Type B pancreatic cell (in vitro differentiated cells): ENCODE measurements at places on chromosomes 11 and 22.

DNA sequence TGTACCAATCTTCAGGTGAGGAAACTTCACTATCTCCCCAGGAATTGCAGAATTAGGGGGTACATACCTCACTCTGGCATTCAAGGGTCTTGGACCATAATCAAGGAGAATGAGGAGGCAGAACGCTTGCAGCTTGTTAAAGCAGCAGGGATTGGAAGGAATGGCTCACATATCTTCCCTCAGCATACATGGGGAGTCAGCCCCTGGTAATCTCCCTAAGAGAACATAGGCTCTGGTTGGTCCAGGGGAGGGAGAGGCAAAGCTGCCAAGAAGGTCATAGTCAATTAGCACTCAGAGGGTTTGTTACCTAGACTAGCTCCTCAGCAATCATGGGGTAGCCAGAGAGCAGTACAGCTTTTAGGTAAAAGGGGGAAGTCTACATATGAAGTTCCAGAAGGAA lies 256.8 kb downstream of the INSC start:
- H3K4me3 ChIP-seq: no peak overlapping the region
- H3K27ac ChIP-seq: peak overlapping the region; percentile 40
- no peak for DNase-seq
- H3K36me3 ChIP-seq: no peaks in the 10 kb centered on the region
- peaks cover 11% of the 10 kb centered on the region for H3K27me3 ChIP-seq

DNA sequence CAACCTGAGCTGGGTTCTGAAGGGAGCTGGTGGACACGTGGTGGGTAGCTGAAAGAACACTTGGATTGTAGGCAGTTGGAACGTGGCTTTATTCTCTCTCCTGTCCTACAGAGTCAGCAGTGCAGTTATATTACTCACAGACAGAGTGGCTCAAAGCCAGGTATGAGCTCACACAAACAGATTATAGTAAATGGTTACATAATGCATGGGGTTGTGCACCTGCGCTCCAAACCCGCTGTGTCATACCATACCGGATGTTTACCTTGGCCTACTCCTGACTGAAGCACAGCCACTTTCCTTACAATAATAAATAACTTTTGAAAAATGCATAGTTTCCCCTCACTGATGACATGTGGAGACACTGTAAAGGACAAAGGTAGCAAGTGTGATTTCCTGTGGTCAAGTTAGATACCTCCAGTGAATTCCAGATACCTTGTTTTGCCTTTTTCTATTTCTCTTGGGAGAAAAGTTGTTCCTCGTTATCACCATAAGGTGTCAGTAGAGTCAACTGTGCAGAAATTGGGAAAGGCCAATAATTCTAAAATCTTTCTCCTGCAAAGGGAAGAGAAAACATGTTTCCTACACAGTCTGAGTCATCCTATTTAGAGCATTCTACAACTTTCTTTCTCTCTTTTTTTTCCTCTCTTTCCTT lies 13.5 kb downstream of the MS4A6A start:
- no peak overlapping the region for H3K27ac ChIP-seq
- DNase-seq: no peak
- H3K4me3 ChIP-seq: no peak overlapping the region
- H3K4me1 ChIP-seq: no peaks in the 10 kb centered on the region
- no peaks in the 10 kb centered on the region for H3K27me3 ChIP-seq

GRCh38 chr11:118491041-118491440 lies 36.2 kb upstream of the TTC36 start:
- no peaks in the 10 kb centered on the region for H3K27me3 ChIP-seq
- no peak overlapping the region for H3K27ac ChIP-seq
- no peak overlapping the region for H3K4me3 ChIP-seq
- H3K4me1 ChIP-seq: no peaks in the 10 kb centered on the region
- DNase-seq: no peak

DNA sequence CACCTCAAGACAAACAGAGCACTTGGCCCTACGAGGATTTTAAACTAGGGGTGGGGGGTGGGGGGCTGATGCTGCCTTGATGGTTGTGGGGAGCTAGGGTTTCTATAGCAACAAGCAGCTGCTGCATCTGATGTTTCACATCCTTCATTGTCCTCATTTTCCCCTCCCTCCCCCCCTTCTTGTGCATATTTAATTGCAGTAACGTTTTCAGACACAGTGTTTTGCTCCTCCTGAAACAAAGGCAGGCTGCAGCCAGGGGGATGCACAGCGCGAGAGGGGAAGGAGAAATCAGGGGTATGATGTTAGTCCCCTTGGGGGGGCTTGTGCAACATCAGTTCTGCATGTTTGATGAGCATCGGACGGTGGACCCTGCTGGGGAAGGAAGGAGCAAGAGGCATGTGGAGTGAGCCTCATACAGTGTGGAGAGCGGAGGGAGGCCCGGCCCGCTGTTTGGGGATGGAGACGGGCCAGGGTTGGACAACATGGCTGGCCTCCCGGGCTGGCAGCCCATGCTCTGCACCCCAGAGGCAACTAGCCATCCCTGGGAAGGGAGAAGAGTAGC lies 208.3 kb downstream of the CEP164 start:
- no peak overlapping the region for H3K4me3 ChIP-seq
- H3K36me3 ChIP-seq: no peaks in the 10 kb centered on the region
- H3K4me1 ChIP-seq: peaks cover 13% of the 10 kb centered on the region

- H3K27me3 ChIP-seq: no peaks in the 10 kb centered on the region
- no peak for DNase-seq
- H3K27ac ChIP-seq: no peak overlapping the region
- peaks cover 40% of the 10 kb centered on the region for H3K36me3 ChIP-seq
Observed at GRCh38 chr11:77789731-77790476, 30.6 kb downstream of the RSF1 start.

GRCh38 chr22:42725606-42726355 lies 5.1 kb upstream of the A4GALT start:
- H3K27ac ChIP-seq: peak overlapping the region; percentile 87
- DNase-seq: no peak
- H3K4me3 ChIP-seq: no peak overlapping the region

- no peak overlapping the region for H3K27ac ChIP-seq
- H3K36me3 ChIP-seq: no peaks in the 10 kb centered on the region
- H3K4me1 ChIP-seq: peaks cover 9% of the 10 kb centered on the region
- H3K27me3 ChIP-seq: peaks cover 18% of the 10 kb centered on the region
- DNase-seq: no peak
Observed at GRCh38 chr11:6654281-6655019, 1.2 kb downstream of the DCHS1 start.

- H3K27ac ChIP-seq: no peak overlapping the region
- H3K36me3 ChIP-seq: no peaks in the 10 kb centered on the region
- no peak overlapping the region for H3K4me3 ChIP-seq
Observed at GRCh38 chr11:76592961-76593360, 77.6 kb downstream of the LRRC32 start.

GRCh38 chr11:120089036-120090001 lies 48.6 kb downstream of the TRIM29 start:
- peaks cover 5% of the 10 kb centered on the region for H3K36me3 ChIP-seq
- no peak for DNase-seq
- no peak overlapping the region for H3K27ac ChIP-seq
- H3K4me1 ChIP-seq: no peaks in the 10 kb centered on the region
- peaks cover 2% of the 10 kb centered on the region for H3K27me3 ChIP-seq

DNA sequence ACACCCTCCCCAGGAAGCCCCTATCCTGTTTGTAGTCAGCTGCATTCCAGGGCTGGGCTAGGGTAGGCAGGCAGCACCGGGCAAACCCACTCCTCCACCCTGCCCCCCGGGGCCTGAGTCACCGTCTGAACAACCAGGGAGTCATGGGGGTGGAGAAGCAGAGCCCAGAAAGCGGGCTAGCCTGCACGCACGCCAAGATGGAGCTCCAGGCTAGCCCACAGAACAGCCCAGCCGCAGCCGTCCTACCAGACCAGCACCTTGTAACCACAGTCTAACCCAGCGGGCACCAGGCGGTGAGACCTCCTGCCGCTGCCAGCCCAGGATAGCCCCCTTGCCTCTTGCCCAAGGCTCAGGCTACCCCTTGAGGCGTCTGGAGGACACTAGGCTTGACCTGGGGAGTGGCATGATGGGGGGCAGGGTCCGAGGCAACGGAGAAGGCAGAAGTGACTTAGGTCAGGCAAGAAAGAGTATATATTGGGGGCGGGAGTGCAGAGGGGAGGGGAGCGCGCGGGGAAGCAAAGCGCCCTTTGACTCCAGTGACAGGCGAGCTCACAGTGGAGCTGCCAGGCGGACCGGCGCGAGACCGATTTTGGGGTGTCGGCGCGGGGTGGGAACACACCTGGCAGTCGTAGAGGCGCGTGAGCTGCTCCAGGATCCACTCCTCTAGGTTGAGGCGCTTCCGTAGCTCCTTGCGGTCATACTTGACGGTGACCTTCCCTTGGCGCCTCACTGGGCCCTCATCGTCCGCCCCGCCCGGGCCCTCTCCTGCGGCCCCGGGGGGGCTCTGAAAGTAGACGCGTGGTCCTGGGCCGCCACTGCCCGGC lies 734 bp downstream of the PPP1R14B start:
- no peaks in the 10 kb centered on the region for H3K36me3 ChIP-seq
- peaks cover 16% of the 10 kb centered on the region for H3K4me1 ChIP-seq
- no peak for DNase-seq
- peak overlapping the region; percentile 94 for H3K4me3 ChIP-seq

GRCh38 chr11:24509114-24509513 lies 12.3 kb downstream of the LUZP2 start:
- no peaks in the 10 kb centered on the region for H3K36me3 ChIP-seq
- peaks cover 5% of the 10 kb centered on the region for H3K4me1 ChIP-seq
- no peak overlapping the region for H3K4me3 ChIP-seq
- no peaks in the 10 kb centered on the region for H3K27me3 ChIP-seq
- DNase-seq: no peak

GRCh38 chr11:64726867-64727530 lies 4.0 kb upstream of the NRXN2 start:
- peaks cover 49% of the 10 kb centered on the region for H3K27me3 ChIP-seq
- H3K4me3 ChIP-seq: peak overlapping the region; percentile 20
- H3K27ac ChIP-seq: no peak overlapping the region
- DNase-seq: no peak

DNA sequence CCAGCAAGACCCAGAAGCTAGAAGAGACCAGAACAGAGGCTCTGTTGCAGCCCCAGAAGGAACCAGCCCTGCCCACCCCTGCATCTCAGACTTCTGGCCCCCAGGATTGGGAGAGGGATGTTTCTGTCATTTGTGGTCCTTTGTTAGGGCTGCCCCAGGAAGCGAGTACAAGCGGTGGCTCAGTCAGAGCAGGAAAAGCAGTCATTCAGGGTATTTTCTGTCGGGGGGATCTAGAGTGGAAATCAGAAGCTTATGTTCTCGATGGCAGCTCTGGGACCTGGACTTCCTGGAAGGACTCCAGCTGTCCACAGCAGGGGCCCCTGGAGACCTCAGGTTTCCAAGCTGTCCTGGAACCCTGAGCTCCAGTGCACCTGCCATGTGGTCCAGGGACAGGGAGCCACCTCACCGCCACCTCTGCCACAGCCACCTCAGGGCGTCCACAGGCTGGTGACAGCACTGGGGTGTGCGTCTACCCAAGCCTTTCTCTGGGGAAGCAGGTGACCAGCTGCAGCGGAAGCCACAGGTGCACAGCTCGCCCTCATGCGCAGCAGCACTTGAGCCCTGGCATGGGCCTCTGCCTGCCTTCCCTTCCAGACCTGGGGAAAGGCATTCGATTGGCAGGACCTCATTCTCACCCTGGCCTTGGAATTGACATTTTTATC lies 2.6 kb downstream of the KRTAP5-5 start:
- peaks cover 38% of the 10 kb centered on the region for H3K27me3 ChIP-seq
- H3K36me3 ChIP-seq: no peaks in the 10 kb centered on the region
- H3K4me3 ChIP-seq: no peak overlapping the region
- no peak overlapping the region for H3K27ac ChIP-seq
- DNase-seq: no peak

GRCh38 chr22:26265909-26266308 lies 96.6 kb downstream of the SEZ6L start:
- DNase-seq: no peak
- peaks cover 55% of the 10 kb centered on the region for H3K27me3 ChIP-seq
- H3K4me3 ChIP-seq: no peak overlapping the region

- H3K4me1 ChIP-seq: peaks cover 43% of the 10 kb centered on the region
- peak overlapping the region; percentile 86 for H3K27ac ChIP-seq
- H3K4me3 ChIP-seq: peak overlapping the region; percentile 37
- no peaks in the 10 kb centered on the region for H3K36me3 ChIP-seq
- no peak for DNase-seq
Observed at GRCh38 chr11:86483940-86484794, 109.5 kb downstream of the CCDC81 start.

DNA sequence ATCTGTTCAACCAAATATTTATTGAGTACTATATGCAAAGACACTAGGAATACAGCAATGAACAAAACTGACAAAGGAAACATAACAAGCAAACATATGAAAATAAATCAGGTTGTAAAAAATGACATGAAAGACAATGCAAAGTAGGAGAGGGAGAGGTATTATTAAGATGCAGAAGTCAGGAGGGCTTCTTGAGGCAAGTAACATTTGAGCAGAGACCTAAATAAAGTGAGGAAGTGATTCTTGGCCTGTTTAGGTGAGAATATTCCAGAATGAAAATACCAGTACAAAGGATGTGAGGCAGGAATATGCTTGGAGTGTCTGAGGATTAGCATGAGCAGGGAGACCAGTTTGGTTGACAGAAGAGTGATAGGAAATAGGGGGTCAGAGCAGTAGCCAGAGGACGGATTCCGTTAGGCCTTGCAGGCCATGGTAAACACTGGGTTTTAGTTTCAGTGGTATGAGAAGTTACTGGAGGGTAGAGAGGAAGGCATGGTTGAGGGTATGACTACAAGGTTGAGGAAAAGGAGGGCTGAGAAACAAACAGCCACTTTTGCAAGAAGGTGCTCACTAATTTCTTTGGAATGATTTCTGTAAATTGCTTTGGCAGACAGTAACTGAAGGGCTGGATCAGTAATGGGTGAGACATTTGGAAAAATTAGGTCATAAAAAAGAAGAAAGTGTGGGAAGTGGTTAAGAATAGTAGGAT lies 191.9 kb downstream of the SWAP70 start:
- H3K36me3 ChIP-seq: peaks cover 7% of the 10 kb centered on the region
- DNase-seq: no peak
- peaks cover 33% of the 10 kb centered on the region for H3K4me1 ChIP-seq
- H3K27ac ChIP-seq: no peak overlapping the region
- no peak overlapping the region for H3K4me3 ChIP-seq
- no peaks in the 10 kb centered on the region for H3K27me3 ChIP-seq

DNA sequence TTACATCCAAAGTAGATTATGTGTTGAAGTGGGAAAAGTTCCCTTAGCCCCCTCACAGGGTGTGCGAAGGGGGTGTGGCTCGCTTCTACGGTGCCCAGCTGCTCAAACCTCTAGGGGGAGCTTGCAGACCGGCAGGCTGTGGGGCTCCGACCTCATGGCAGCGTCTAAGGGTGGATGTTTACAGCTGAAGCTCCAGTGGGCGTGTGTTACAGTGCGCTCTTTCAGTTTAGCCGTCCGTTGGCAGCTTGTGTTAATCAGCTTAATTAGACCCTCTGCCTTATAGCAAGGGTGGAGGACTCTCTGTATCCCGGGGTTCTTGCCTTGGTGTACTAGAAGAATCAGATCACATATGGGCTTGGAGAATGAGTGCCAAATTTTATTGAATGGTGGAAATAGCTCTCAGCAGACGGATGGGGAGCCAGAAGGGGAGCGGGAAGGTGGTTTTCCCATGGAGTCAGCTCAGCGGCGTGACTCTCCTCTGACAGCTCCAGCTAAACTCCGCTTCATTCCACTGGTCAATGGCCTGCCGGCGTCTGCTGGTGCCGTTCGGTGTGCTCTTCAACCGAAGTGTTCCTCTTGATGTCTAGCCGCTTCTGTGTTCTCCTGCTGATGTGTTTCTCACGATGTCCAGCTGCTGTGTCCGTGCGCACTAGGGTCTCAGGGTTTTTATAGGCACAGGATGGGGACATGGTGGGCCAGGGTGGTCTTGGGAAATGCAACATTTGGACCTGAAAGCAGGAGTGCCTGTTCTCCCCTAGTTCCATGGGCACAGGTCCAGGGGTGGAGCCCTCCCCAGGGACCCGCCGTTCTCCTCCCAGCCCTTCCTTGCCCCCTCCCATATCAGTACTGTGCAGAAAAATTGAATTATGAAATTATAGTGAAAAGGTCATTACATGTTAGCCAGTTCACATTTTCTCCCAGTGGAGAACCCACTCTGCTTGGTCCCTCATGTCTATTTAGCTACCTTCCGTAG lies 28.6 kb upstream of the OR10G7 start:
- peaks cover 34% of the 10 kb centered on the region for H3K27me3 ChIP-seq
- no peaks in the 10 kb centered on the region for H3K36me3 ChIP-seq
- H3K27ac ChIP-seq: no peak overlapping the region
